Esophagus mucosa (tissue), 1 donor: ENCODE measurements at places on chromosomes 7 and 10.
A peak's percentile ranks its signal among the peaks of the same experiment; 100 is the strongest.

GRCh38 chr7:148598351-148598750 lies 7.8 kb downstream of the C7orf33 start:
- ATAC-seq: no peak

GRCh38 chr7:123692471-123692877 lies 36.8 kb downstream of the LMOD2 start:
- peak; percentile 22 for ATAC-seq

- peak; percentile 78 for ATAC-seq
These were observed 19.1 kb upstream of the SOSTDC1 start for GRCh38 chr7:16484453-16485158.

GRCh38 chr7:33781796-33782195 lies 123.5 kb upstream of the BMPER start:
- no peak for ATAC-seq

GRCh38 chr7:74656441-74656836 lies 1.1 kb upstream of the GTF2I start:
- no peak for ATAC-seq

DNA sequence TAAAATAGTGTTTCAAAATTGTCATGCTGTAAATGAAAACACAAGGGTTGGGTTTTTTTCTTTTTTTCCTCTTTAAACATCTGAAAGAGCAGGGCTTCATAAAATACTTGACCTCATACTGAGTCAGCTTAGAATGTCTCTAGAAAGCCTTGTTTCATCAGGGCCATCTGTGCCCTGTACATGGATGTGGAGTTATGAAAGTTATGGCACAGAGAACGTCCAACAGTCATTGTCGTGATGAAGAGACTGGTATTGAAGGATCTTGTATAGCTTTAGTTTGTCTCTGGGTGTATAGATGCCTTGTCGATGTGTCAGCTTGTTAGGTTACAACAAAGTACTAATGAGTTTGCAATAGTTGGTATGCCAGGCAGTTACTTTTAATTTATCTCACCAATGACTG lies 127.3 kb downstream of the FAM204A start:
- no peak for ATAC-seq

- ATAC-seq: no peak
These were observed 187.3 kb upstream of the PRSS58 start for GRCh38 chr7:142445019-142445686.

DNA sequence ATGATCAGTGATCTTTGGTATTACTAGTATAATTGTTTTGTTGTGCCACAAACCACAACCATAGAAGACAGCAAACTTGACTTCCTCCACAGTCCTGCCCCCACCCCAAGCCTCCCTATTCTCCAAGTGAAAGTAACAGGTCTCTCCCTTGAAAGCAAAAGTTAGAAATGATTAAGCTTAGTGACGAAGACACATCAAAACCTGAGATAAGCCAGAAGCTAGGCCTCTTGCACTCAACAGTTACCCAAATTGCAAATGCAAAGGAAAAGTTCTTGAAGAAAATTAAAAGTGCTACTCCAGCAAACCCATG lies 7.5 kb downstream of the SAR1A start:
- ATAC-seq: no peak

DNA sequence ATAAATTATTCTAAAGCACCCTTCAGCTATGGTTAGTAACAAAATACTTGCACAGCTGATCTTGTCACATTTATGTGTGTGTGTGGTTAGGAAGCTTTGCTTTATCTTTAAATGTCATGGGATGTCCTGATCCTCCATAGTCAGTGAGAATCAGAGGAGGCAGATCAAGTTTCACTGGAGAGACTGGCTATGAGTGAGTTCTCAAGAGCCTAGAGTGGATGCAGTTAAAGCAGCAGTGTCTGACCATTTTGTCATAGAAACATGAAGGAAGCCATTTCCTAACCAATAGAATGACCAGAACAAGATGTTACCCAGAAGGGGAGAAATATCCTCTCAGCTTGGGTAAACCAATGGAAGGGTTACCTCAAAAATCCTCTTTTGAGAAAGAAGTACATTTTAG lies 207.2 kb upstream of the DKK1 start:
- no peak for ATAC-seq

DNA sequence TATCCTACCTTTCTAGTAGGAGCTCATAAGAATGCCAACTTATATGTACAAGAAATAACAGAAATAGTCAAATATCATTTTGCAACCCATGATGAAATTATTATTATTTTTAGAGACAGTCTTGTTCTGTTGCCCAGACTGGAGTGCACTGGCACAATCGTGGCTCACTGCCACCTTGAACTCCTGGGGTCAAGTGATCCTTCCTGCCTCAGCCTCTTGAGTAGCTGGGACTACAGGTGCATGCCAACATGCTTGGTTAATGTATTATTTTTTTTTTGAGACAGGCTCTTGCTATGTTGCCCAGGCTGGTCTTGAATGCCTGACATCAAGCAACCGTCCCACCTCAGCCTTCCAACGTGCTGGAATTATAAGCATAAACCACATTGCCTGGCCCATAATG lies 44.8 kb downstream of the TNPO3 start:
- ATAC-seq: no peak
